ENCODE measurements at places on chromosomes 6 and 20. TPM values are rescaled to one million over a fixed set of nuclear protein-coding genes. Genes with fewer than 3 reads are reported as not detected.

LKAAEAR1 gene
- total RNA-seq, result not detected

ZSCAN31 gene
- 2.3 TPM for total RNA-seq

RIPPLY2 gene
- total RNA-seq, result 1.8 TPM

ADA gene
- 17.6 TPM for total RNA-seq

EMILIN3 gene
- total RNA-seq, result 0.04 TPM

ABHD16B gene
- not detected for total RNA-seq

E2F1 gene
- 16.5 TPM for total RNA-seq

DEFB124 gene
- total RNA-seq, result not detected

CST7 gene
- not detected for total RNA-seq

PRDM1 gene
- 19.6 TPM for total RNA-seq

CPXM1 gene
- total RNA-seq, result not detected

NINL gene
- total RNA-seq, result 4.3 TPM

ANKEF1 gene
- total RNA-seq, result 9.7 TPM

ZKSCAN4 gene
- 4.2 TPM for total RNA-seq

SLC26A8 gene
- not detected for total RNA-seq

KCNG1 gene
- 12.8 TPM for total RNA-seq

CD109 gene
- 42.4 TPM for total RNA-seq

TMEM170B gene
- 0.03 TPM for total RNA-seq

TCF21 gene
- total RNA-seq, result not detected

GUCA1A gene
- total RNA-seq, result not detected

NKAIN2 gene
- not detected for total RNA-seq

RARS2 gene
- total RNA-seq, result 27.6 TPM

ZSWIM3 gene
- 2.6 TPM for total RNA-seq

B3GAT2 gene
- not detected for total RNA-seq

MEP1A gene
- total RNA-seq, result not detected

KIAA1755 gene
- total RNA-seq, result 0.10 TPM

PI3 gene
- 10.8 TPM for total RNA-seq

BPIFA1 gene
- total RNA-seq, result not detected

SLC17A2 gene
- total RNA-seq, result not detected

HLA-DOB gene
- total RNA-seq, result 3.4 TPM

E2F3 gene
- total RNA-seq, result 13.1 TPM

BTNL2 gene
- not detected for total RNA-seq

RAE1 gene
- total RNA-seq, result 35.0 TPM

TRDN gene
- not detected for total RNA-seq

CRISP3 gene
- total RNA-seq, result not detected

BCAS1 gene
- not detected for total RNA-seq

RNF217 gene
- 24.9 TPM for total RNA-seq

GNAS-AS1 gene
- total RNA-seq, result 0.63 TPM

MYL9 gene
- 5.3 TPM for total RNA-seq

CTCFL gene
- total RNA-seq, result not detected

HLA-DQA1 gene
- total RNA-seq, result not detected

C6orf132 gene
- 21.3 TPM for total RNA-seq

KCNK16 gene
- not detected for total RNA-seq

NFKBIL1 gene
- 16.2 TPM for total RNA-seq

TGM2 gene
- 41.2 TPM for total RNA-seq

SRMS gene
- 0.11 TPM for total RNA-seq

RSPO4 gene
- not detected for total RNA-seq

OXT gene
- total RNA-seq, result not detected

LY6G6F gene
- total RNA-seq, result not detected

LBP gene
- total RNA-seq, result not detected

TFAP2C gene
- 16.3 TPM for total RNA-seq
